ENCODE measurements at places on chromosomes 7 and 10.

DNA sequence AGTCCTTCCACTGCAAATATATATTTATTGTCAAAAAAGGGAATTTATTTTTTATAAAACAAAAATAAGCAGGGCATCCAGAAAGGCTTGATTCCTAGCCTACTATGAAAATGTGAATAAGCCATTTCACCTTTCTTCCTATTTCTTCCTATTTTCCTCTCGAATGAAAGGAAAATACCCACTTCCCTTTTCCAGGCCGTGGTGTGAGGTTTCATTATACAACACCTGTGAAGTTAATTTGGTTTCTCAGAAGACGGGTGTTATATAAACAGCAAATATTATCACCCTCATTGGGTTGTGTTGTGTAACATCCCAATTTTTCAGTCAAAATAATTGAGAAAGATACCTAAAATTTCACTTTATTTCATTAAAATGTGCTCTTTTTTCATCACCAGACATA lies 214.3 kb downstream of the DGKB start:
- no peak for DNase-seq

- peak; percentile 64 for DNase-seq
These were observed 5.5 kb upstream of the FAM131B start for GRCh38 chr7:143367972-143368371.

GRCh38 chr10:114045136-114046086 lies 1.7 kb downstream of the ADRB1 start:
- peak; percentile 36 for DNase-seq

GRCh38 chr7:155495440-155496248 lies 37.7 kb downstream of the EN2 start:
- DNase-seq: no peak

DNA sequence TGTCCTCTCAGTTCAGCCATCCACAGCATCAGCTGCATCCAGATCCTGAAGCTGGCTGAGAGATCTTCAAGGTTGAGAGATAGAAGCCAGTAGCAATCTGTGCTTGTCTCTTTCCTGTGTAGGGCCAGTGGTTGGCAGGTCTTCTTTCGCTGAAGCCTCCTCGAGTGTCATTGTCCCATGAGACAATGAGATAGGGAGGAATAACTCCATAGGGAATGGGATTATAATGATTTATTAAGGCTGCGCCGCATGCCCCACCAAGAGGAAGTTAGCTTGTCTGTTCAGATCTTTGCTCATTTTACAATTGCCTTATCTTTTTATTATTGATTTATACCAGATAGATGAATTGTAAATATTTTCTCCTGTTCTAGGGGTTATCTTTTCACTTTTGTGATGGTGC lies 61.5 kb downstream of the MCMBP start:
- no peak for DNase-seq

DNA sequence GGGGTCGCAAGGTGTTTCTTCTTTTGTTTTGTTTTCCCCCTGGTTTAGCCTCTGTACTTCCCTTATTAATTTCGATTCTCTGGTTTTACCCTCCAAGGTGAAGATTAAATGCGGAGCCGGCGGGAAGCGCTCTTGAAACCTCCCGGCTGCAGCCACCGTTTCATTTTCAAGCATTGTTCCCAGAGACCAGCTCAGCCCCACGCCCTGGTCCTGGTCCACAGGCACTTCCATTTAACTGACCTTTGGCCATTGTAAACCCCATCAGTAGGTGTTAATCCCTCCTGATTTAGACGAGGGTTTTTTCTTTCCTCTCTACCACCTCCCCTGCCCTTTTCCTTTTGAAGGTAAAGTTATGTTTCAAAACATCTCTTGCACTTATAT lies 39.2 kb upstream of the ENO4 start:
- no peak for DNase-seq
